ENCODE measurements at places on chromosomes 4 and X. TPM values are rescaled to one million over a fixed set of nuclear protein-coding genes. Genes with fewer than 3 reads are reported as not detected.

The TMEM31 gene
- not detected for total RNA-seq

The ACE2 gene
- total RNA-seq = not detected

The PF4V1 gene
- 0.25 TPM for total RNA-seq

The AMTN gene
- not detected for total RNA-seq

The SRPX gene
- 64.1 TPM for total RNA-seq

The RTL5 gene
- 1.1 TPM for total RNA-seq

The FRAS1 gene
- 1.3 TPM for total RNA-seq

The IL2 gene
- total RNA-seq = not detected

The RHOH gene
- total RNA-seq = not detected

The POU4F2 gene
- total RNA-seq = not detected

The CASP6 gene
- total RNA-seq = 60.8 TPM

The CUL4B gene
- 37.2 TPM for total RNA-seq

The SH3D19 gene
- total RNA-seq = 31.4 TPM

The WAS gene
- not detected for total RNA-seq

The ZCCHC13 gene
- not detected for total RNA-seq

The FGFBP2 gene
- total RNA-seq = not detected

The NKX3-2 gene
- total RNA-seq = not detected

The KLF8 gene
- 0.44 TPM for total RNA-seq

The RBM46 gene
- total RNA-seq = not detected

The TRAM1L1 gene
- 1.4 TPM for total RNA-seq

The BGN gene
- 4.4 TPM for total RNA-seq

Measured in bladder microvascular endothelial cell (primary cell).